ENCODE measurements at places on chromosomes 11 and 22.

- no peak for DNase-seq
These were observed 7.6 kb upstream of the POU2AF2 start for GRCh38 chr11:111237926-111238325.

GRCh38 chr22:17369439-17370025, at the start of gene CECR2:
CECR2 (plus strand) TSS chr22:17369460; CDS start chr22:17369784, 324 bp downstream.
- no peak for DNase-seq

DNA sequence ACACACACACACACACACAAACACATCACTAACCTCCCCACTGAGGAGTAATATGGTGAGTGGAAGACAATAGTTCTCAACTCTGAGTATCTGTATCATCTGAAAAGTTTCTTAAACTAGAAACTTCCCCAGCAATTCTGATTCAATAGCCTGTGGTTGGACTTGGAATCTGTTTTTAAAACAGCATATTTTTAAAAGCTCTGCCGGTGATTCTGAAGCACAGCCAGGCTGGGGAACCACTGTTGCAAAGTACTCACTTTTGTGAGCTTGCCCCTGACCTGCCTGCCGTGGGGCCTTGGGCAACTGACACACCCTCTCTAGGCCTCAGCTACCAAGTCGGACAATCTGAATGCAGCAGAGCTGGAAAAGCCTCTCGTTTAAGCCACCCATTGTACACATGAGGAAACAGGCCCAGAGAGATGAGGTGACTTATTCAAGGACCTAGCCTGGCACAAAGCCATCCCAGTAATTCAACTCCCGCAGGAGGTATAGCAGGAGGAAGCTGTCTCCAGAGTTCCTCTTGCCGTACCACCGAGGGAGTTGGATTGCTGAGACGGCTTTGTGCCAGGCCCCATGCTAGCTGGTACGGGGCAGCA, 8.9 kb downstream of the SLC15A3 start:
- DNase-seq, result no peak

DNA sequence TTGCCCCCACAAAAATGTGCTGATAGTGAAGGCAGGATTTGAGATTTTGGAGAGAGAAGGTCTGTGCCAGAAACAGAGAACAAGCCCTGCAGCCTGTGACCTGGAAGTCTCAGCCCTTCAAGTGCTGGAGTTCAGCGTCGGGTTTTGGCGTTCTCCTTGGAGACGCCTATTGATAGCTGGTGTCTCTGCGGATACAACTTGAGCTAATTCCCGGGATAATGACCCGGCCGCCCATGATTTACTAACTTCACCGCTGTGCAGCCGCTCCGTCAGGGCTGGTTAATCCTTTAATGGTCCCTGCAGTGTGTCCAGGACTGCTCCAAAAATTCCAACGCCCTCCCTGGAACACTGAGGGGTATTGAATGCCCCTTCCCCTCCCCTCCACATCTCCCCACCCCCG, 76.6 kb downstream of the WT1 start:
- DNase-seq, result no peak

DNA sequence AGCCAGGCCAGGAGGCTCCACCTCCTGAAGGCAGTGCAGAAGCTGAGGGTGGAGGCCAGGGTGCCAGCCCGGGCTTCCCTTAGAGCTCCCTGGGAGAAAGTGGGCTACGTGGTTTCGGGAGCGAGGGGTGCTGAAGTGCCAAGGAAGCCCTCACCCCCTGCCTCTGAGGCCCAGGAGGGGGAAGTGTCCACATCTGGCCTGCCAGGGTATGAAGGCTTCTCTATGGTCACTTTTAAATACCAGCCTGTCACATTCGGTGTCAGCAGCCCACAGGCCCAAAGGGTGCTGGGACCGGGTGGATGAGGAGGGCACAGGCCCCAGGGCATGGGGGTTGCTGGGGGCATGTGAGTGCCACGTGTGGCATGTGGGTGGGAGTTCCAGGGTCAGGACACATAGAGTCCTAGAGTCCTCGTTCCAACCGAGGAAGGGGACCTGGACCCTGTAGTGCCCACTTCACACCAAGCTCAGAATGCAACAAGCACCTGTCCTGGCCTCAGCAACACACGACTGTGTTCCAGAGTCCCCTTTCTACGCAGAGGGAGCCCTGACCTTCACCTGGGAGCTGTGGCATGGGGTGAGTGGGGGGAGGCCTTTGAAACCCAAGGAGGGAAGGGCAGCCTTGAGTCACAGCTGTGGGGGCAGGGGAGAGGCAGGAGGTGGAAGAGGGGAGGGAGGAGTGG, 1.7 kb downstream of the SHISA8 start:
- DNase-seq, result no peak

- no peak for DNase-seq
These were observed 18.9 kb downstream of the LIMK2 start for GRCh38 chr22:31230871-31231621.

GRCh38 chr11:45178890-45179671, 32.6 kb downstream of the PRDM11 start:
- DNase-seq, result no peak

GRCh38 chr22:49568751-49569285, 258.9 kb downstream of the BRD1 start:
- no peak for DNase-seq

- DNase-seq, result no peak
These were observed 38.3 kb upstream of the CEP295 start for GRCh38 chr11:93623179-93623578.

DNA sequence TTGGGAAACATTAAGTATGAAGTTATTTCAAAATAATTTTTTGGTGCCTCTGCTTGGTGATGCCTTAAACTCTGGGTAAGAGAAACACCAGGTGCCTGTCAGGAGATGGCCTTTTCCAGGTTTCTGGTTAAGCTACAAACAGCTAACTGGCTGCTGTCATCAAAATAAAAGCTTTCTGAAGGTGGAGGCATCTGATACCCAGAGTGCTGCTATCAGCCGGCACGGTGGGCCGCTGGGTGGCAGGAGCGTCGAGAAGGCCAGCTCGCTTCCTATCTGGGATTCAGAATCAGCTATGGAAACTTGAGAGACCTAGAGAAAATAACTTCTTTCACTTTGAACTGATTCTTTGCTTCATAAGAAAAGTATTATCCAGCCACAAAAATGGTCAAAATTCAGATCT, 80.8 kb upstream of the PITPNB start:
- DNase-seq, result no peak

DNA sequence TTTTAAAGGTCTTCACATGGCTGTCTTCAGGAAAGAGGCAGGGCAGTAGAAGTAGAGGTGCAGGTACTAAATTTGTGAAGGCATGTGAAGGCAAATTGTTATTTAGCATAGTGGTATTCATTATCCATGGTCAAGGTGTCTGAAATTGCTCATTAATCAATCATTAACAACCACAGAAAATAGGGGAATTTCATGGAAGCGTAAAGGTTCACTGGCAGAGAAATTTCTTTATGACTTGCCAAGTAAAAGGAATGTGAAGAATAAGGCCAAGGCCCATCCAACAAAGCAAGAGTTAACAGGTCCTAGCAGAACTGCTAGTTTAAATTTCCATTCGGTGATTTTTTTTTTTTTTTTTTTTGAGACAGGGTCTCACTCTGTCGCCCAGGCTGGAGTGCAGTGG, 59.0 kb downstream of the RSF1 start:
- DNase-seq, result no peak

DNA sequence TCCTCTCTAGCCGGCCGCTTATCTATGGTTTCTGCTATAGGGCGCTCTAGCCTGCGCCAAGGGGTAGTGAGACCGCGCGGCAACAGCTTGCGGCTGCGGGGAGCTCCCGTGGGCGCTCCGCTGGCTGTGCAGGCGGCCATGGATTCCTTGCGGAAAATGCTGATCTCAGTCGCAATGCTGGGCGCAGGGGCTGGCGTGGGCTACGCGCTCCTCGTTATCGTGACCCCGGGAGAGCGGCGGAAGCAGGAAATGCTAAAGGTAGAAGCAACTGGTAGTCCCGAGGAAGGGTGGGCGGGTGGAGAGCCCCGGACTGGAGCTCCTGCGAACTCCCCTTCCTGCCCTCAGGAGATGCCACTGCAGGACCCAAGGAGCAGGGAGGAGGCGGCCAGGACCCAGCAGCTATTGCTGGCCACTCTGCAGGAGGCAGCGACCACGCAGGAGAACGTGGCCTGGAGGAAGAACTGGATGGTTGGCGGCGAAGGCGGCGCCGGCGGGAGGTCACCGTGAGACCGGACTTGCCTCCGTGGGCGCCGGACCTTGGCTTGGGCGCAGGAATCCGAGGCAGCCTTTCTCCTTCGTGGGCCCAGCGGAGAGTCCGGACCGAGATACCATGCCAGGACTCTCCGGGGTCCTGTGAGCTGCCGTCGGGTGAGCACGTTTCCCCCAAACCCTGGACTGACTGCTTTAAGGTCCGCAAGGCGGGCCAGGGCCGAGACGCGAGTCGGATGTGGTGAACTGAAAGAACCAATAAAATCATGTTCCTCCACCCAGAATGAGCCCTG, at the start of the genes LBHD1 and UQCC3:
TSS of gene LBHD1 (minus strand) at position 660 of the 782 bp plus-strand sequence. CDS start 2,236 bp downstream, outside the sequence.
TSS of gene UQCC3 (plus strand) at position 66 of the 782 bp plus-strand sequence. CDS start at position 139, 73 bp downstream.
- peak; percentile 67 for DNase-seq

DNA sequence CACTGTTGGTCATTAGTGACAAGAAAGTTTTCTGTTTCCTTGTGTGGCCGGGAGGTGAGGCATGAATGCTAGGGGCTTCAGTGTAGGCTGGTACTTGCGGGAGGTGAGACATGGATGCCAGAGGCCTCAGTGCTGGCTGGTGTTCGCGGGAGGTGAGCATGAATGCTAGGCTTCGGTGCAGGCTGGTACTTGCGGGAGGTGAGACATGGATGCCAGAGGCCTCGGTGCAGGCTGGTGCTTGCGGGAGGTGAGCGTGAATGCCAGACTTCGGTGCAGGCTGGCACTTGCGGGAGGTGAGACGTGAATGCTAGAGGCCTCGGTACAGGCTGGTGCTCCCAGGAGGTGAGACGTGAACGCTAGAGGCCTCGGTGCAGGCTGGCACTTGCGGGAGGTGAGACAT, 48.4 kb downstream of the ANO1 start:
- no peak for DNase-seq

DNA sequence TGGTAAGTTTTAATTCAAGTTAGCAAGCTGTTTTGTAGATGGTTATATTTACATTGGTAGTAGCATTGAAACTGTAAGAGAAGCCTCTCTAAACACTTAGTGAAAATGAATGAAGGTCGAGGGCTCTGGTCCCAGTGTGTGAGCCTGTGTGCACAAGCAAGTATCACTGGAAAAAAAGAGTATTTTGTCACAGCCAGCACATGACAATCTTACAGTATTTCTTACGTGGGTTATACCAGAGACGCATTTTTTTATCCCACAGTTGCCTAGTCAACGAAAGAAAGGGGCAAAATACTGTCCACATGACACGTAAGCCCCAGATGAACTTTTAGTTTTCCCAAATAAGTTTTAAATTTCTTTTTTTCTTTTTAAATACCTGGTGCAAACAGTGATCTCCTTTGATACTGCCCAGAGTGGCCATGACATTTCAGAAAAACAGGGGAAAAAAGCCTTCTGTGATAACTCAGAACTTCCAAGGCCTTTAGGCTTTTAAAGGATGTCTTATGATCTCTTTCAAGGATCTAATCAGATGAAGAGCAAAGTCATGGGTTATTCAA, 23.5 kb downstream of the RAB38 start:
- DNase-seq, result no peak

DNA sequence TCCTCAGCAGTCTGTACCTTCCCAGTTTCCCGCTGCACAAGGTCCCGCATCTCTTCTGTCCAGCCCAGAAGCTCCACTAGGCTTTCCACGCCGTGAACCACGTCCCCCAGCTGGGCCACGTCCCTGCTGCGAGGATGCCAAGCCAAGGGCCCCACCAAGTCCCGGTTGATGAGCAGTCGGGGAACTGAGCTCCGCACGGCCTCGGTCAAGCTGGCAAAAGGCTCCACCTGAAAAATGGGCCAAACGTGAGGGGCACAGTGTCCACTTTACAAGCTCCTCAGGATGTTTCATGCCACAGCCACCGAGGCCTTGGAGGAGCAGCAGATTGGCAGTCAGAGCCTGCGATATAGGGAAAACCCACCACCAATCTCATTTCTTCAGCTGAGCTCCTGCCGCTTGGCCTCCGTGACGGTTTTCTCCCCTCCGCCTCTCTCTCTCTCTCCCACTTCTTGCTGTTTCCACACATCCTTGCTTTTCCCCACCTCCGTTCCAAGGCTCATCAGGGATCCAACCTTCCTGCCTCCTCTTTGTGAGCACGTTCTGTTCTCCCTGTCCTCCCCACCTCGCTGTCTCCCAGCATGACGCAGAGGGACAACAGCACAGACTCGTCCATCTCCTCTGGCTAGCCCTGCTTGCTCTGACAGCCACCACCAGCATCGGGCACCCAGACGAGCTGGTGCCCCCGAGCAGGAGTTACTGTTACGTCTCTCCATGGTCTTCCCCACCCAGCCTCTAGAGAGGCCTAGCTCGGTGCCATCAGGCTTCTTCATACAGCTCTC, 11.5 kb downstream of the RIC8A start:
- no peak for DNase-seq

GRCh38 chr22:20012741-20013331, 3.8 kb downstream of the ARVCF start:
- DNase-seq, result no peak

DNA sequence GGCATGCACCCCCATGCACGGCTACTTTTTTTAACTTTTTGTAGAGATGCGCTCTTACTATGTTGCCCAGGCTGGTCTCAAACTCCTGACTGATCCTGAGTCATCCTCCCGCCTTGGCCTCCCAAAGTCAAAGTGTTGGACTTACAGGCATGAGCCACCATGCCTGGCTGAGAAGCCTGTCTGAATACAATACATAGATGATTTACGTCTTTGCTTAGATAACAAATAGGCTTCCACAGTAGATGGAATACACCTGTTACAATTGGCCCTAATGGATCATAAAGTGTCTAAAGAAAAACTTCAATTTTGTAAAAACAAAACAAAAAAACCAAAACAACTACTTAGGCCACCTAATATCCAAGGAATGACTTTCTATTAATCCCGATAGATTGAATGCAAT, 13.0 kb upstream of the CLTCL1 start:
- DNase-seq, result no peak

DNA sequence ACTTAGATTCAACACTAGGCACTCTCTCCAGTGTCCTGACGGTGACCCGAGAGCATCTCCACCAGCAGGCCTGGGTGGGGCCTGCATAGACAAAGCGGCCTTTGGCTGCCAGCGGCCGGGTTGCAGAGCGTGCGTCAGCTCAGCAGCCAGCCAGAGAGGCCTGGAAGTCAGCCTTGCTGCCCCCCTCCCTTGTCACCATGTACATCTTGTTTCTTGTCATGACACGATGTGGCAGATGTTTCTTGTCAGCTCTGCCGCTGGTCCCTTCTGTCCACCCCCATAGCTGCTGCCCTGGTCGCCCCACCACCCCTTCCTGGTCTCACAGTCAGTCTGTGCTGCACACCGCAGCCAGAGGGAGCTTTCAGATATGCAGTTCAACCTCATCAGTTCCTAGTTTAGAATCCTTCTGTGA, 33.1 kb upstream of the CBX7 start:
- no peak for DNase-seq

- no peak for DNase-seq
These were observed 46.4 kb upstream of the ARHGAP42 start for GRCh38 chr11:100640646-100641045.
